Stimulated activated CD4-positive, alpha-beta T cell treated with anti-CD3 and anti-CD28 coated beads, Interleukin-1b, Interleukin-23, amount 100 ng/mL, for 1 hour (primary cell): ENCODE measurements at places on chromosomes 5 and 9.
A peak's percentile ranks its signal among the peaks of the same experiment; 100 is the strongest.

DNA sequence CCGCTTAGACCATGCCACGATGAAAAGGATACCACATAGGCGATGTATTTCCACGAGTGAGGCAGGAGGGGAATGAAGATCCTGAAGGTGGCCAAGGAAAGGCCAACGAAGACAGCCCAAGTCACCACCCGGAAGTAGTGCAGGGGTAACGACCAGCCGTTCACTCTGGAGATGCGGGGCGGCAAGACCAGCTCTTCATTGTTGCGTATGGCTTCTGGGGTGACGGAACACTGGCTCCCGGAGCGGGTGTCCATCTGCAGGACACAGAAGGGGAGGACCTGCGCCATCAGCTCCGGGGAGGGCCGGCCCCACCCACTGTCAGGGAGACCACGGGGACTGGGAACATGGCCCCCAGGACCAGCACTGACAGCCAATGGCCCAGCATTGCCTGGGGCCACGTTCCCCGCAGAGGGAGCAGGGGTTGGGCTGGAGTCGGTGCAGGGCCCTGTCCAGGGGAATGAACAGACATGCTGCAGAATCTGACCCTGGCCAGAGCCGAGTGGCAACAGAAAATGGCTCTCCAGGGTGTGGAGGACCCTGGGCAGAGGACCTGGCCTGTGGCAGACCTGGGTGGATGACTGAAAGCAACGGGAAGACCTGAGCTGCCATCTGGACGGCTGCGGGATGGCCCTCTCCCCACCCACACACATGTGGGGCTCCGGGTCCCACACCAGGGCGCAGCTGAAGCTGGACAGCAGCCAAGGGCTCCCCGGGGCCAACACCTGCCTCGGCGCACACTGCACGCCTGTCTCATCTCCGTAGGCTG is 17.7 kb downstream of the ZDHHC11B start:
- DNase-seq: no peak

- no peak for DNase-seq
Measured at GRCh38 chr9:115386963-115387770, 269.2 kb upstream of the TNC start.

- no peak for DNase-seq
Measured at GRCh38 chr9:93896093-93896492, 59.1 kb downstream of the BARX1 start.

GRCh38 chr5:11958321-11958720 is 54.1 kb upstream of the CTNND2 start:
- DNase-seq: no peak

- DNase-seq: no peak
Measured at GRCh38 chr9:136086213-136086881, 8.7 kb downstream of the NACC2 start.

GRCh38 chr5:2111569-2112105 is 228.9 kb upstream of the IRX4 start:
- DNase-seq: no peak

DNA sequence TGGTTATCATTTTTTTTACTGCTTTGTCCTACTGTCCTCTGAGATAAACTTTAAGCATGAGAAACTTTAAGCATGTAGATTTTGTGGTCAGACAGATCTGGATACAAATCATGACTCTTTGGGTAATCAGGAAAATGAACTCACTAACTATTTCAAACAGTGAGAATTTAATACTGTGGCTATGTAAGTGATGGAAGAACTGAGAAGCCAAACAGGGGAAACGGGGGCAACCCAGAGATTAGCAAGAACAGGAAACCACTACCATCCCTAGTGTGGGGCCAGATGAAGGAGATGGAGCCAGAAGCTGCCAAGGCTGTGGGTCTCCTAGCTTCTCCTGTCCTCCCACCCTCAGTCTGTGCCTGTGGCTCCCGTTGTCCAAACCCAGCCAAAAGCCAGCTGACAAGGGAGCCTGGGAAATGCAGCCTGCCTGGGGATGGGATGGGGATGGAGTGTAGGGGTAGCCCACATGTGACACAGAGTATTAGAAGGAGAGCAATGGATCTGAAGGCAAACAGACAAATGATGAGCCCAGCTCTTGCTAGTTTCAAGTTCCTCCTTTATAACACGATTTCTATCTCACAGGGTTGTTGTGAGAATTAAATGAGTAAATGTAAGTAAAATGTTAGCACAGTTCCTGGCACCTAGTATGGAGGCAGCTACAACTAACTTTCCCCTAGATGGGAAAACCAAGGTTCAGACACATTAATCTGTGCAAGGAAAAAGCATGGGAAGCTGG is 27.7 kb upstream of the CDC23 start:
- DNase-seq: no peak

GRCh38 chr5:96463091-96463490 is 30.0 kb upstream of the PCSK1 start:
- no peak for DNase-seq

DNA sequence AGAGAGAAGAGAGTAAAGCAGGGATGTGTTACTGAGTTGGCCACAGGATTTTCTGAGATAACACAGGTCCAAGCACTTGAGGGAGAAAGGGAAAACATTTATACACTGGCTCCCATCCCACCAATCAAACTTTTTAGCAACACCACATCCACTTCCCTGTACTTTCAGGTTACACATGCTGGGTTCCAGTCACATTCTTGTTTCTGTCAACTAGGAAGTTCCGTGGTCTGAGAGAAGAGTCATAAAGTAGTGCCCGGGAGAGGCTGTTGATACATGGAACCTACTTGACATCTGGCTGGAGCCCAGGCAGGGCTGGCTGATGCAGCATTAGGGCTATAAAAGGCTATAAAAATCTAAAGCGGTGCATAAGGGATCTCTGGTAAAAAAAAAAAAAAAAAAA is 473.9 kb upstream of the COX7C start:
- DNase-seq: no peak

- DNase-seq: no peak
Measured at GRCh38 chr5:166401391-166401790, 1890.1 kb upstream of the WWC1 start.

- peak; percentile 29 for DNase-seq
Measured at GRCh38 chr9:95724253-95724991, 151.1 kb upstream of the ERCC6L2 start.

DNA sequence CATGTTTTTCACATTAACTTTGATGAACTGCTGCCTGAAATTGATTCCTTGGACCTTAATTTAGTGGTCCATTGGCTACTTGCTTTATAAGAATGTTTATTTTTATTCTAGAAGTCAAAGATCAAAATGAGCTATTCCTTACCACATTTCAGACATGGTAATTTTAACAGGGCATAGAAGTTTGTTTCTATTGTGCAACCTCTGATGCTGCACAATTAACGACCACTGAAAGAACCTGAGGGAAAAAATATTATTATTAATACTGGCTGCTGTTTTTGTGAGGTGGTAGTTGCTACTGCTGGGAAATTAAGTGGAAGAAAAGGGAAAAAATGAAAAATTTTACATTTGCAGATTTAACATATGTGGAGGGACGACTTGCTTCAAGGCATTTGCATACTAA is 37.9 kb upstream of the RAB3C start:
- no peak for DNase-seq

GRCh38 chr9:79430619-79431018 is 141.1 kb upstream of the TLE4 start:
- no peak for DNase-seq

GRCh38 chr5:36367524-36367923 is 65.8 kb upstream of the RANBP3L start:
- no peak for DNase-seq

DNA sequence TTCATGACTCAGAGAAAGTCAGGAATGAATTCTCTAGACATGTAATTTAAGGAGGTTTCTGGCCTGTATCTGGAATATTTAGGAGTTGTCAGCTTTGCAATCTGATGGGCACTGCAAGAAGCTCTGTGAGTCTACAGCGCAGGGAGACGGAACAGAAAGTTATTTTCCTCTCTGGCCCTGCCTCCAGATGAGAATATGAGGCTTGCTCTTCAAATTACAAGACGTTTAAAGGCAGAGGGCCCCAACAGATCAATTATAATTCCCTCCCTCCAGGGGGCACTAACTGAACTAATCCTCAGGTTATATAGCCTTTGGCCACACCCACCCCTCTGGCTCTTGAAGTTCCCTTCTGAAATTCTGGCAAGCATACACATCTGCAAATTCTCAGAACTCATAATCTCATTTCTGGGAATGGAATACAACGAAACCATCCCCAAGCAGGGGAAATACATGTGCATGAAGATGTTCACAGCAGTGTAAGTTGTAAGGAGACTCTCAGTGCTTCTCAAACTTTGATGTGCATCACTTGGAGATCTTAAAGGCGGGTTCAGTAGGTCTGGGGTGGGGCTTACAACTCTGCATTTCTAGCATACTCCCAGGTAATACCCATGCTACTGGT is 307.6 kb downstream of the CWC27 start:
- DNase-seq: no peak

- DNase-seq: no peak
Measured at GRCh38 chr5:71503536-71503935, 48.1 kb downstream of the BDP1 start.

DNA sequence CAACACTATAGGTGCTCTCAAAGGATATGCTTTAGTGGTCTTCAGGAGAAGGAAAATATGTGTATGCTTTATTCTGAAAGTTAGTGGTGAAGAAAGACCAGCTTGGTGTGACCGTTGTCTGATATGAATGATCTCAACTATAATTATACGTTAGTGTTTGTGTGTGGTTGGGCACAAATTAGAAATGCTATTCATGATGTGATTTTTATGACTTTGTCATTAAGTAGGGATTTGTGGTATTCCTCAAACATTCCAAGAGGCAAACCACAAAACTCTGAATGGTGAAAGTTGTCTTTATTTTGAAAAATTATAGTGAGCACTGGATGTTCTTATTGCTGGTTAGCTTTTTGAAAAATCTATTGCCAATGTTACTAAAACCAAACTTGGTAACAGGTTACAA is 6.2 kb upstream of the F2R start:
- no peak for DNase-seq

DNA sequence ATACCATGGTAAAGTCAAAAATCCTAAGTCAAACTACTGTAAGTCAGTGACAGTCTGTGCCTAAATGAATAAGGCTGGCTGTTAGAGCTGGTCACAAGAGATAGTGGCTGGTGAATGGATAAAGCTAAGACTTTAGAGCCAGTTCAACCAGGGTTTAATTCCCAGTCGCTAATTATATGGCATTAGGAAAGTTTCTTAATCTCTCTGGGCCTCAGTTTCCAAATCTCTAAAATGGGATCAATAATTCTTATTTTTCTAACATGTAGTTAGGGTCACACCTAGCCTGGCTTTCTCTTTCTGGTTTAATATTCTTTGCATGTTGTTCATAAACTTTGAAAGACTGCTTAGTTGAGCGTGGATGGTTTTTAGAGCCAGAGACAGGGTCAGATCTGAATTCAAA is 64.8 kb downstream of the SMIM15 start:
- DNase-seq: no peak

- no peak for DNase-seq
Measured at GRCh38 chr5:173279166-173279565, 44.2 kb upstream of the NKX2-5 start.

GRCh38 chr5:86749841-86750240 is 132.1 kb downstream of the COX7C start:
- DNase-seq: no peak

DNA sequence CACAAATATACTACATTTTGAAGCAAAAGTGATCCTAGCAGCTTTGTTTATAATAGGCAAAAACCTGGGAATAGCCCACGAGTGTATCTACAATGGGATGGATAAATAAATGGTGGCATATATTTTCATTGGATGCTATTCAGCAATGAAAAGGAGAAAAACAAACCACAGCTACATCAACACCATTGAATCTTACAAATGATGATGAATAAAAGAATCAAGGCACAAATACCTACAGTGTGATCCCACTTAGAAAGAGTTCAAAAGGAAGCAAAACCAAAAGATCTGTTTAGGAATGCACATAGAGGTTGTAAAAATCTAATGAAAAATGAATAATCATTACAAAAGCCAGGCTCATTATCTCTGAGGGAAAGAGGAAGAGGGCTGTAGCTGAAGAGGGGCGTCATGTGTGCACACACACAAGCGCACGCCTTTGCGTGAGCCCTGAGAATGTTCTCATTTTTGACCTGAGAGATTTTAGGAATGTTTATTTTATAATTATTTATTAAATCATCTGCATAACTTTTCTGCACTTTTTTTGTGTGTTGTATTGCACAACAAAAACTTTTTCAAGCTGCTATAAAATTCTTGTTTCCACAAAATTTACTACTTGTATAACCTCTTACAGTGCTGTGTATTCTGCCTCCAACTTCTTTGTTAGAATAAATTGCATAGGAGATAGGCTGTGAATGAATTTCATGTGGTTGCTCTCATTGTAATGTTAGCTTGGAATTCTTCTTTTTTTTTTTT is 5.9 kb upstream of the RHOBTB3 start:
- no peak for DNase-seq

DNA sequence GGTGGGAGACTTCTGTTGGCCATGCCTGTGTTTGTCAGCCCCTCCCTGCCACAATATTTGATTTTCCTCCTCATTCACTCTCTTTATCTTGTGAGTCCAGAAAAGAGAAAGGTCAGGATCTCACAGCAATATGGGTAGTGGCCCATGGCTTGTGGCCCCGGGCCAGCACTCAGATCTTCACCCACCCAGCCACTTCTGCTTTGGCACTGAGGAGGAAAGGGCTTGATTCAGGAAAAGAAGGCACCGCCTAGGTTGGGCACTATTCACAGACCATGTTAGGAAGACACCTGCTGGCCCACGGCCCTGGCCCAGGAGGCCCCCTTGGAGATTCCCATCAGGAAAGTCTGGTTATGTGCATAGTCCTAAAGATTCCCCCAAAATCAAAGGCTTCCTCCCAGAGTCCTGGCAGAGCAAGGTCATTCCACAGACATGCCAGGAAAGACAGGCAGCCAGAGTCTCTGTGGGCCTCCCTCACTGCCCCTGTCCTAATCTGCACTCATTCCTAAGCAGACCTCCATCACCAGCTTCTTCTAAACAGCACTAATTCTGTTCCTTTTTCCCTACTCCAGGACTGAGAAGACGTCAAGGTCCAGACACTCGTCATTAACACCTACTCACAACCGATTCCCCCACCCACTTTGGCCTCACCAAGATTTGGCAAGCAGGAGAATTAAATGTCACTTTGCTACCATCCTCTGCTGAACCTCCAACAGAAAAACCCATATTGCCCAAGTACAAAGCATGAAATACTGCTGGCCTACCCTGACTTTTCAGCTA is 179.3 kb downstream of the DEPDC1B start:
- DNase-seq: no peak

DNA sequence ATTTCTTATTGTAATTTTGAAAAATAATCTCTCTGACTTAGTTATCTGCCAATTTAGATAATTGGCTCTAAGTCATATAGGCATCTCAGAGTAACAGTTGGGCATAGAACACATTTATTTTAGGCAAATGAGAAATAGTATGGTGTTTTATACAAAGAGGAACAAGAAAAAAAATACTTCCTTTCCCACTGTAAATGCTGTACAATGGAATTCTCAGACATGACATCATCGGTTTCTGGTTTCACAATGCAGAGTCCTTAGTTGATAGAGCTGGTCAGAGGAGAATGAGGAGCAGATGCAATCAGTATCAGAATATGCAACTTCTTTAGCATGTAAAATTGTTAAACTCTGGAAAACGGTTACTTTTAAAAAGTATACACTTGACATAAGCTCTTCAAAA is 49.4 kb downstream of the PLK2 start:
- DNase-seq: no peak

- DNase-seq: no peak
Measured at GRCh38 chr5:62475072-62475471, 62.5 kb downstream of the IPO11 start.
